ENCODE measurements at places on chromosomes 13 and 19. TPM values are rescaled to one million over a fixed set of nuclear protein-coding genes. Genes with fewer than 3 reads are reported as not detected.
A peak's percentile ranks its signal among the peaks of the same experiment; 100 is the strongest.

DNA sequence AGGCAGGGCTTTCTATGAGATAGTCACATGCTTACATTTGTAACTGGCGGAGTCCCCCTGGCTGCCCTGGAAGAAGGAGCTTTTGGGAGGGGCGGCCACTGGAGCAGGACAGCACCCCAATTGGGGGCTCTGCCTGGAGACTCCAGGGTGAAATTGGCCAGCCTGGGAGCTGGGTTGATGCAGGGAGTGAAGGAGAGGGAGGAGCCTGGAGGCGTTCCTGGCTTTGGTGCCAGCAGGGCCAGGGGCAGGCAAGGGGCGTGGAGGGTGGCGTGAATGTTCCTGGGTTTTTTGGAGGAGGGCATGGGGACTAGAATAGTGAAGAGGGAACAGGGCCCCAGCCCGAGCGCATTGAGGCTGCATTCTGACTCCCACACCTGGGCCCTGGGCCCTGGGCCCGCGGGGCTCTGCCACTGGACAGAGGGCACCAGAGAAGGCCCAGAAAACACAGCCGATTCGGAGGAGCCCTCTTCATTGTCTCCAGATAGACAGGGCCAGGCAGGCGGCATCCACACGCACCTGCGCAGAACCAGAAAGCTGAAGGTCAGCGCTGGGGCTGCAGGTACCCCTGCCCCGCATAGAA, 29.5 kb downstream of the COMP start:
- H3K36me3 ChIP-seq = no peaks in the 10 kb centered on the region
- H3K4me1 ChIP-seq = no peaks in the 10 kb centered on the region
- no peak overlapping the region for H3K4me3 ChIP-seq
- no peaks in the 10 kb centered on the region for H3K27me3 ChIP-seq

DNA sequence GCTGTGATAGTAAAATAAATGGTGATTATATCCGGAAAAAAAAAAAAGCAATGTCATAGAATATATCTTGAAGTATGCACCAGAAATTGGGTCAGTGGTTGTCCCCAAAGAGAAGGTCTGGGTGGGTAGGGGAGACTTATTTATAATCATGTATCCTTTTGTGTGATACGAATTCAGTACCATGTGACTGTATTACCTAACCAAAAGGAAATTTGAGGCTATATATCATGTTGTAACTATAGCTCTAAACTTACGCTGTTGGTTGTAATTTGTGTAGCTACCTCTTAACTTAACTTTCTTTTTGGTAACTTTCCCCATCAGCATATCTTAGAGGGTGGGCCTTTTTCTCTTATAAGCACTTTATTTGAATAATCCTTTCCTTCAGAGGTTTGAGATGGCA, 25.2 kb upstream of the KCTD4 start:
- DNase-seq = no peak
- no peaks in the 10 kb centered on the region for H3K36me3 ChIP-seq
- H3K27me3 ChIP-seq = no peaks in the 10 kb centered on the region
- H3K4me3 ChIP-seq = no peak overlapping the region
- no peak overlapping the region for H3K27ac ChIP-seq
- no peaks in the 10 kb centered on the region for H3K4me1 ChIP-seq

DNA sequence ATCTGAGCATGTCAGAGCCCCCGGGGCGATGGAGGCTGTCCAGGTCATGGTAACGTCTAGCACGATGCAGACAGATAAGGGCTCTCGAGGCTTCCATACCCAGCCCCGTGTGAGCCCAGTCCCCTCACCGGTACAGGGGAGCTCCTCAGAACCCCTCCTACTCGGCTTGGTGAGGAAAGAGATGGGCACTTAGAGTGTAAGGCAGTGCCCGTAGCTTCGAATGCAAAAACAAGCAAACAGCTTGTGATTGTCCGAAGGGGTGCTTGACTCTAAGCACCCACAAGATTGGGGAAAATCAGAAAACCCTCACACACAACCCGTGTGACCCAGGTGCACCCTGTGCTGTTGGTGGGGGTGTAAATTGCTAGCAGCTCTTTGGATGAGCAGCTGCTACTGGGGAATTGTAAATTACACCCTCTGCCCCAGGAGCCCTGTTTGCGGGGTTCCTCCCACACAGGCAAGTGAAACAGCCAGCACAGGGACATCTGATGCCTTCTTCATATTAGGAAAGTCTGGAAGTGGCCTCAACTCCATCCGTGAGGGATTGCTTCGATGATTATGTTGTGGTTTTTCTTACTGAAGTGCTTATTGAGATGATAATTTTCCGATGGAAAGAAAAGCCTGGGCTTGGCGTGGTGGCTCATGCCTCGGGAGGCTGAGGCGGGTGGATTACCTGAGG, 918 bp upstream of the PSPN start:
- no peaks in the 10 kb centered on the region for H3K36me3 ChIP-seq
- H3K27me3 ChIP-seq = no peaks in the 10 kb centered on the region
- no peak for DNase-seq
- H3K27ac ChIP-seq = no peak overlapping the region

- no peaks in the 10 kb centered on the region for H3K36me3 ChIP-seq
- H3K27me3 ChIP-seq = no peaks in the 10 kb centered on the region
- H3K4me1 ChIP-seq = peaks cover 5% of the 10 kb centered on the region
- no peak overlapping the region for H3K4me3 ChIP-seq
Observed at GRCh38 chr13:30792285-30793000, 57.1 kb downstream of the ALOX5AP start.

- H3K4me3 ChIP-seq = no peak overlapping the region
- H3K27ac ChIP-seq = no peak overlapping the region
- no peaks in the 10 kb centered on the region for H3K36me3 ChIP-seq
Observed at GRCh38 chr13:35256459-35257148, 219.9 kb downstream of the MAB21L1 start.

- no peaks in the 10 kb centered on the region for H3K36me3 ChIP-seq
- no peak for DNase-seq
- no peak overlapping the region for H3K4me3 ChIP-seq
- no peaks in the 10 kb centered on the region for H3K4me1 ChIP-seq
- H3K27me3 ChIP-seq = no peaks in the 10 kb centered on the region
Observed at GRCh38 chr13:111572956-111573761, 252.7 kb downstream of the TEX29 start.

DNA sequence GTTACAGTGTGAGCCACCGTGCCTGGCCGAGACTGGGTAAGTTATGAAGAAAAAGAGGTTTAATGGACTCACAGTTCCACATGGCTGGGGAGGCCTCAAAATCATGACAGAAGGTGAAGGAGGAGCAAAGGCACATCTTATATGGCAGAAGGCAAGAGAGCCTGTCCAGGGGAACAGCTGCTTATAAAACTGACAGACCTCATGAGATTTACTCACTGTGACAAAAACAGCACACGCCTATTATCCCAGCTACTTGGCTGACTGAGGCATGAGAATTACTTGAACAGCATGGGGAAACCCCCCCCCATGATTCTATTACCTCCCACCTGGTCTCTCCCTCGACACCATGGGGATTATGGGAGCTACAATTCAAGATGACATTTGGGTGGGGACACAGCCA, 23.4 kb upstream of the ZNF561 start:
- peaks cover 6% of the 10 kb centered on the region for H3K36me3 ChIP-seq
- H3K4me3 ChIP-seq = no peak overlapping the region
- no peak for DNase-seq

DNA sequence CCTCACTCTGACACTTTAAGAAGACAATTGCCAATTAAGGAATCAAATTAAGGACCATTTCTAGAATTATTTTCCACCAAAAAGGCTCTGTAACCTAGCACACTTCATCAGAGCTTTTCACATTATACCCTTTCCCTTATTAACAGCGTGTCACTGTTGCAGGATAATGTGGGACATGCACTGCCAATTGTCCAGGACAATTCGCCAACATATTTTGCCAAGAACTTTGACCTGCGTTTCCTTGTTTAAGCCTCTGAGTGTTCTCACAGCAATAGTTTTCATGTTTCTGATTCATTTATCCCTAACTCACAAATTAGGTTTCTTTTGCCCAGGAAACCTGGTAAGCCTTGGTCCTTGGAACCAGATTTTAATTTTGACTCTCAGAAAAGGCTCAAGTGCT, 13.3 kb downstream of the COL4A1 start:
- H3K4me3 ChIP-seq = no peak overlapping the region
- peak; percentile 9 for DNase-seq
- no peak overlapping the region for H3K27ac ChIP-seq
- peaks cover 2% of the 10 kb centered on the region for H3K4me1 ChIP-seq
- H3K36me3 ChIP-seq = no peaks in the 10 kb centered on the region
- no peaks in the 10 kb centered on the region for H3K27me3 ChIP-seq

DNA sequence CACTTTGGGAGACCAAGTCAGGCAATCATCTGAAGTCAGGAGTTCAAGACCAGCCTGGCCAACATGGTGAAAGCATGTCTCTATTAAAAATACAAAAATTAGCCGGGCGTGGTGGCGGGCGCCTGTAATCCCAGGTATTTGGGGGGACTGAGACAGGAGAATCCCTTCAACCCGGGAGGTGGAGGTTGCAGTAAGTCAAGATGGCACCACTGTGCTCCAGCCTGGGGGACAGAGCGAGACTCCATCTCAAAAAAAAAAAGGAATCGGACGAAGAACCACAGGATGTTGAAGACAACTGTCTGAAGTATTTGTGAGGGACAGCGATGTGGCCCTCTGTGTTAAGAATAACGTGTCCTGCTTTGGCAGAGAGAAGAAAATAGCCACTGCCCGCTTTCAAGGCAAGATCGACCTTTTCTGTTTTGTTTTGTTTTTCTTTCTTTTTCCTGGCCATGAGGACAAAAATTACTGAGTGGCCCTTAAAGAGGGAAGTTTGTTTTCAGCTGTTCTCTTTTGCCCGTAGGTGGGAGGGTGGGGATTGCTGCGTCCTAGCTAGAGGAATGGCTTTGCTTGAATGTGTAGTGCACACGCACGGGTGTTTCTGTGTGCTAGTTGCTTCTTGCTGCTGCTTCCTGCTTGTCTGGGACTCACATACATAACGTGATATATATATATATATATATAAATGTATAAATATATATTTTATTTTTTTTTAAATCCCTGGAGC, 6.2 kb upstream of the PRKCG start:
- H3K27ac ChIP-seq = no peak overlapping the region
- no peaks in the 10 kb centered on the region for H3K27me3 ChIP-seq
- no peak for DNase-seq
- H3K4me1 ChIP-seq = no peaks in the 10 kb centered on the region
- H3K36me3 ChIP-seq = peaks cover 28% of the 10 kb centered on the region

DNA sequence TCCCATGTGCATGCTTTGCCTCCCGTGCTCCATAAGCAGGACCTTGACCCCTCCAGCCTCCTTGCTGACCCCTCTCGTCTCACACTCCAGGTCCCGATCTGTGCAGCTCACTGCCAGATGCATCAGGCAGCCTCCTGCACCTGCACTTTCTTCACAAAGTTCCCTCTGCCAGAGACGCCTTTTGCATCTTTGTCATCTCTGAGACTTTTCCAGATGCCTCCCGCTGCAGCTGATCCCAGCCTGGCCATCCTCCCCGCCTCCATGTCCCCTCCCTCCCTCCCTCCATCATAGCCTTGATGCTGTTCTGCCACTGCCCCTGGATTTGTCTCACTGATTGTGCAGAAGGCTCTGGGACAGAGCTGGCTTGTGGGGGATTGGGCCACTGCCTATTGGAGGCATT, 29.9 kb downstream of the PPP1R37 start:
- H3K4me1 ChIP-seq = no peaks in the 10 kb centered on the region
- no peak overlapping the region for H3K27ac ChIP-seq
- H3K36me3 ChIP-seq = no peaks in the 10 kb centered on the region

DNA sequence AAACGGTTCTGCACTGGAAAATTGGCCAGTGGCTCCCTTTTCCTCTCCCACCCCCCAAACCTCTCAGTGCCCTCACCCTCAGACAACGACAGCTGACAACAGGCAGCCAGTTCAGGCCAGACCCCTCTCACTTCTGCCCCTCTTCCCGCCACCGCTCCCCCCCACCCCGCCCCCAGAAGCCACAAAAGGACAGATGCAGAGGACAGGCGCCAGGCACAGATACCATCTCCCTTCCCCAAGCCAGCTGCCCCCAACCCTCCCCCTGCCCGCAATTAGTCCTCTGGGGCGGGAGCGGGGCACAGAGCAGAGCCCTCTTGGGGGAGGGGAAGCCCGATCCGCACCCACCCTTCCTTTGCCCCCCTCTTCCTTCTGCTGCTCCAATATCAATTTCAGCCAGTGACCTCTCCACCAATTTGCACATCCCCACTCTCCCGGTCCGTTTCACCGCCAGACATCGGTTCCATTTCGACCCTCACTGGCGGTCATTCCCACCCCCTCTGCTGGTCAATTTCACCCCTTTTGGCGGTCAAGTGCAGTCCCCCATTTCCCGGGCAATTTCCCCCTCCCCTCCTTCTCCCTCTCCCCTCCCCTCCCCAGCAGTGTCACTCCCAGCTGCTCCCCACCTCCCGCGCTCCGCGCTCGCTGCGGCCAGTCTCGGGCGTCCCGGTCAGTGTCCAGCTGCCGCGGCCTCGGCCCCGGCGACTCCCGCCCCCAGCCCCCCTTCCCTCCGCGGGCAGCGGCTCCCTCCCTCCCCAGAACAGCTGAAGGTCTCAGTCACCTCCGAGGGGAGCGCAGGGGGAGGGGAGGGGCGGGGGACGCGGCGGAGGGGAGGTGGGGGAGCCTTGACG, at the start of gene SHD:
Gene SHD (plus strand): TSS at position 848 of the 848 bp plus-strand sequence. CDS start 798 bp downstream, outside the sequence.
- H3K36me3 ChIP-seq = no peaks in the 10 kb centered on the region
- H3K27ac ChIP-seq = no peak within 1 kb of the TSS
- H3K4me3 ChIP-seq = peak within 1 kb of the TSS; percentile 43
- peaks cover 16% of the 10 kb centered on the region for H3K4me1 ChIP-seq
- DNase-seq = no peak
- H3K27me3 ChIP-seq = peaks cover 22% of the 10 kb centered on the region

DNA sequence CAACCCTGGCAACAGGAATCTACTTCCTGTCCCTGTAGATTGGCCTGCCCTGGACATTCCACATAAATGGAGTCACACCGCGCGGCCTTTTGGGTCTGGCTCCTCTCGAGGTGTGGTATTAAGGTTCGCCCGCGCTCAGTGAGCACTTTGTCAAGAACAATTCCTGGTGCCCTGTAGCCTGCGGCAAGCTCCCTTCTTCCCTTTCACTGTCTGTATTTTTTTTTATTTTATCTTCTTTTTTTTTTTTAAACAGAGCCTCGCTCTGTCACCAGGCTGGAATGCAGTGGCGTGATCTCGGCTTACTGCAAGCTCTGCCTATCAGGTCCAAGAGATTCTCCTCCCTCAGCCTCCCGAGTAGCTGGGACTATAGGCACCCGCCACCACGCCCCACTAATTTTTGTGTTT, 28.3 kb downstream of the PEX11G start:
- H3K27ac ChIP-seq = no peak overlapping the region
- H3K27me3 ChIP-seq = no peaks in the 10 kb centered on the region
- H3K4me1 ChIP-seq = no peaks in the 10 kb centered on the region
- DNase-seq = no peak

- H3K36me3 ChIP-seq = no peaks in the 10 kb centered on the region
- H3K27me3 ChIP-seq = no peaks in the 10 kb centered on the region
- no peak overlapping the region for H3K27ac ChIP-seq
- H3K4me1 ChIP-seq = no peaks in the 10 kb centered on the region
- no peak for DNase-seq
- H3K4me3 ChIP-seq = no peak overlapping the region
Observed at GRCh38 chr19:22622901-22623840, 11.0 kb upstream of the ZNF492 start.

GRCh38 chr19:15436012-15436825, 13.5 kb downstream of the WIZ start:
- no peak overlapping the region for H3K4me3 ChIP-seq
- H3K4me1 ChIP-seq = peaks cover 6% of the 10 kb centered on the region
- no peaks in the 10 kb centered on the region for H3K36me3 ChIP-seq
- no peak for DNase-seq
- H3K27me3 ChIP-seq = no peaks in the 10 kb centered on the region

The ZNF77 gene
- 7.5 TPM for total RNA-seq

The ZNF766 gene
- total RNA-seq = 15.7 TPM
